Stimulated activated CD8-positive, alpha-beta memory T cell treated with anti-CD3 and anti-CD28 coated beads, Interleukin-4, amount 100 ng/mL, for 4 hours (primary cell): ENCODE measurements at places on chromosomes 5 and 9.

DNA sequence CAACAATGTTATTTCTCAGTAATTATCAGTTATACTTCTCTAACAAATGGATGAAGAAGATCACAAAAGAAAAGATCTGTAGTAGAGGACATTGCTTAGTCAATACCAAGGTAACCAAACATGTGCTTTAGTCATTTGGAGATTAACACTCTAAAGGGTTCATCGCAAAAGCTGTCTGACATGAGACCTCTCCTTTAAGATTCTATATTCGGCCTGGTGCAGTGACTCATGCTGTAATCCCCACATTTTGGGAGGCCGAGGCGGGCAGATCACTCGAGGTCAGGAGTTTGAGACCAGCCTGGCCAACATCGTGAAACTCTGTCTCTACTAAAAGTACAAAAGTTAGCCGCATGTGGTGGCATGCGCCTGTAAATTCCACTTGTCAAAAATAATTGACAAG, 18.3 kb upstream of the CKMT2 start:
- no peak for DNase-seq

- DNase-seq = no peak
Measured at GRCh38 chr9:90219548-90220118, 423.0 kb downstream of the DIRAS2 start.

- DNase-seq = peak; percentile 44
Measured at GRCh38 chr5:159341906-159342310, 11.6 kb upstream of the IL12B start.

DNA sequence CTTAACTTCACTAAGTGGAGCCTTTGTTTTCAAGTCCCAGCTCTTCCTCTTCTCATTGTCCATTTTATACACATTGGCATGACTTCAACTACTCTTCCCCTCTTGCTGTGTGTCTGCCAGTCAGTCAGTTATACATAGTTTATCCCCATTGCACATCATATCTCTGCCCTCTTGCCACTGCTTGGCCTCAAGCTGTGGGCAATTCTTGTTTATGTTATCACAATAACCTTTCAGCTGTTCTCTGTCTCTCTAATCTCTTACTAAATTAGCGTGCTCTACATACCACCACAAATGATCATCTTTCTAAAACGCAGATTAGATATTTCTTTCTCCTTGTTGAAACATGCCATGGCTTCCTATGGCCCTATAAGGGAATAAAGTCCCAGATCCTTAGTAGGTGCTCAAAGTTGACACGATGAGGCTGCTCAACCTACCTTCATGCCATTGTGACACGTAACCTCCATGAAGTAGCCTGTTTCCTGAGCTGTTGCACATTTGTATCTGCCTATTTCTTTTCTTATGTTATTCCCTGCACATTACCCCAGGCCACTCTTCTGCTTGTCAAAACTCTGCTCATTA, 239.3 kb downstream of the GAS1 start:
- no peak for DNase-seq

DNA sequence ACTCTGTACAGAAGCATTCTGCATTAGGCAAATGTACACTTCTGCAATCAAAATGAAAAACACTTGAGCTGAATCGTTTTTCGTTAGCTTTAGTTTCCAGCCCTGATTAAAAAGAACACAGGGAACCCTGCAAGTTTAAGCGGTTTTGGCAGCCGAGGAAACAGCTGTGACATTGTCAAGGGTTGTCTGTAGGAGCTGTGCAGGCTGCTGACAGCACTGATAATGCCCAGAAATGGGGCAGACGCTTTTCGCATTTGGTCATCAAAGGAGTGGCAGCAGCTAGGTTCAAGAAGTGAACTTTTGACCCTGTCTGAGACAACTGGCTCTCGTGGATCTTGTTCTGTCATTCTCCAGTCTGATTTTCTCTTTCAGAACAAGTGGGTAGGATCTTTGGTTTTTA, 165.6 kb upstream of the CCDC152 start:
- DNase-seq = no peak

GRCh38 chr5:55407059-55407684, 99.4 kb downstream of the MTREX start:
- DNase-seq = no peak

- DNase-seq = no peak
Measured at GRCh38 chr9:33124751-33125381, 42.3 kb downstream of the B4GALT1 start.
